Hematopoietic multipotent progenitor cell treated with erythropoietin and hydrocortisone succinate and interleukin-3 and kit ligand, for 4 days (in vitro differentiated cells): ENCODE measurements at places on chromosomes 2 and 18.

- DNase-seq: no peak
Measured at GRCh38 chr2:2294183-2294690, 36.8 kb downstream of the MYT1L start.

DNA sequence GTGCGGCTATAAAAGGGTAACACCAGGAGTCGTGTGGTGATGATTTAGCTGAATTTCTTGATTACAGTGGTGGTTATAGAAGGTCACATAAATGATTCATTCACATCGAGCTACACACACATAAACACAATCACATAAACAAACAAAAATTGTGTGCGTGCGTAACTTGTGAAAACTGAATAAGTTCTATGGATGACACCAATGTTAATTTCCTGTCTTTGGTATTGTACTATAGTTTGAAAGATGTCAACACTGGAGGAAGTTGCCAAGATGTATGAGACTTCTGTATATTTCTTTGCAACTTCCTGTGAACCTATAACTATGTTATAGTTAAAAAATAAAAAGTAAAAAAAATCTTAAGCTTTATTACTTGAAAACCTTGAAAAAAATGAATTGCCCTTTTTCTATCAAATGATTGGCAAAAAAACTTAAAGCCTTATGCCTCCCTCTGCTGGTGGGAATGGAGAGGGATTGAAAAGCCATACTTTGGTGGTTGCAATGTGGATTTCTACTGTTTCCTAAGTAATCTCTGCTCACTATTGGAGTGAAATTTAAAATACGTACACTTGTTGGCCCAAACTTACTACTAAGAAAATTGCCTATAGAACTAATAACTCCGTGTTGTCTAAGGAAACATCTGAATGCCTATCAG, 227.7 kb downstream of the RPIA start:
- peak; percentile 66 for DNase-seq

DNA sequence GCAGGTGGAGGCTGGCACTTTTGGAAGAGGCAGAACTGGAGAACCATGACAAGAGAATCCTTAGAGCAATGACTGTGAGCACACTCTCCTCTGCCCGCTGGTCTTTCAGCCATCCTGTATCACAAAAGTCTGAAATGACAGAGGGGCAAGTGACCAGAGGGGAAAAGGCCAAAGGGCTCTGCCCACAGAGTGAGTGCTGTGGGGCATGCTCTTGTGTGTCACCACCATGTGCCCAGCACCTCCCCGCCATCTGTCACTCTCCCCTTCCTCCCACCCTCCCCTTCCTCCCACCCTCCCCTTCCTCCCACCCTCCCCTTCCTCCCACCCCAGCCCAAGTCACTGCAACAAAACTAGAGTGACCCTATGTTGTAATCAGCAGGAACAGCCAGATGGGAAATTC, 31.9 kb downstream of the DAW1 start:
- DNase-seq: no peak

GRCh38 chr2:164009756-164010337, 274.0 kb upstream of the FIGN start:
- no peak for DNase-seq

DNA sequence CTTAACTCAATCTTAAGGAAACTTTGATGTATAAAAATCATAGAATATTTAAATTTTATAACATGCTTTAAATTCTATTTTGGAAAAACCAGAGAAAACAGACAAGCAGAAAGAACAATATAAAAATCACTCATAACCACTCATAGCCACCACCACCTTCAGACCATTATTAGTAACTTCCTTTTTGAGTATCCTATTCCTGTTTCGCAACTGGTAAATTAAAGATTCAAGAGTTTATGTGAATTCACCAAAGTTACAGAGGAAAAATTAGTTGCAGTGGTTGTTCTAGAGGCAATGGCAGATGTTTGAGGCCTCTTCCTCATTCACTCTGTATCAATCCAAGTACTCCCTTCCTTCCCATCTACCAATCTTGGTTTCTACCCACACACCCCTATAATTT, 49.3 kb upstream of the PROKR1 start:
- DNase-seq: peak; percentile 35

GRCh38 chr2:135694711-135695110, 46.9 kb upstream of the UBXN4 start:
- DNase-seq: no peak

GRCh38 chr2:196331143-196331542, 159.8 kb upstream of the STK17B start:
- peak; percentile 83 for DNase-seq

DNA sequence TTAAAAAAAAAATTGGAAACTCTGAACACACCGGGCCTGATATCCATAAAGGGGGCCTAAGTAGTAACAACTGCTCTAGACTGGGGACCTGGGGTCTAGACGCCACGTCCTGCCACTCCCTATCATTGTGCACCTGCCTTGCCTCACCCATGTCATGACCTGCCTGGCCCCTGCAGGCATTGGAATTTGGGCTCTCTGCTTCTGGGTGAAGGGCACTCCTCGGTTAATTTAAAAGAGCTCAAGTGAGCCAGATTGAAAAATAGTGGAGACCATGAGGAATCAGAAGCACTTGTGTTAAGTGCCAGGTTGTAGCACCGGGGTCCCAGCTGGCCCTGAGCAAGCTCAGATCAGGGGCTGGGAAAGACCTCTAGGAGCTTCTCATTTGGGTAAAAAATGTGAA, 48.1 kb downstream of the SLC4A1AP start:
- DNase-seq: no peak

- DNase-seq: no peak
Measured at GRCh38 chr2:439077-439476, 151.2 kb upstream of the ALKAL2 start.

DNA sequence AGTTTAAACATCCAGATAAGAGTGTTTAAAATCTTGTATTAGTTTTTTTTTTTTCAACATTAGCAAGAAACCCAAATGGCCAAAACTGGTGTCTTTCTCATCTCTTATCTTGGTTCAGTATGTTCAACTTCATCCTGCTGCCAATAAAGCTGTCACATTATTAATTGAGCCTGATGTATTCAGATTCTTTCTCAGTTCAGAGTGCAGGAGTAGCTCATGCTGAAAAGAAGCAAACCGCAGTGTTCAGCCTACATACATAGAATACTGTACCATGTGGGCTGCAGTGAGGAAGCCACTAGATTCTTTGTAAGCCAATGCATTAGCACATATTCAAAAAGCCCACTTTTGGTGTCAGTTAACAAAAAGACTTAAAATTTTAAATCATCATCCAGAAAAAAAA, 76.2 kb downstream of the C18orf54 start:
- no peak for DNase-seq

- DNase-seq: no peak
Measured at GRCh38 chr2:45891719-45892424, 240.4 kb downstream of the PRKCE start.

DNA sequence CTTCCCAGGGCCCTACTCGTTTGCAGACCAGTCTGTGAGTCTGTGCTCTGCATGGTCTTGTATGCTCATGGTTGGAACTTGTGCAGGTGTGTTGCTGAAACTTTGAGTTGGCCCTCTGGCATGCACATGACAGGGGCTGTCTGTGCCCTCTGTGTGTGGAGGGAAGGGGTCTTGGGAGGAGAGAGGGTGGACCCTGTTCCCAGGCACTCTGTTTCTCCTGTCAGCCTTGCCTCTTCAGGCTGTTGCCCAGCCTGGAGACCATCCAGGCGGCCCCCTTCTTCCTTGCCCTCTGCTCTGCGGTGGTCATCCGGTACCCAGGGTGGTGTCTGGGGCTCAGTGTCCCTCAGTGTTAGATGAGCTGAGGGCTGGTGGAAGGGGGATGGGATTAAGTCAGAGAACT, 39.5 kb downstream of the TET3 start:
- DNase-seq: no peak

GRCh38 chr2:88059979-88060906, 4.7 kb upstream of the KRCC1 start:
- peak; percentile 72 for DNase-seq

- DNase-seq: peak; percentile 62
Measured at GRCh38 chr2:207352978-207353671, 176.6 kb upstream of the CREB1 start.

DNA sequence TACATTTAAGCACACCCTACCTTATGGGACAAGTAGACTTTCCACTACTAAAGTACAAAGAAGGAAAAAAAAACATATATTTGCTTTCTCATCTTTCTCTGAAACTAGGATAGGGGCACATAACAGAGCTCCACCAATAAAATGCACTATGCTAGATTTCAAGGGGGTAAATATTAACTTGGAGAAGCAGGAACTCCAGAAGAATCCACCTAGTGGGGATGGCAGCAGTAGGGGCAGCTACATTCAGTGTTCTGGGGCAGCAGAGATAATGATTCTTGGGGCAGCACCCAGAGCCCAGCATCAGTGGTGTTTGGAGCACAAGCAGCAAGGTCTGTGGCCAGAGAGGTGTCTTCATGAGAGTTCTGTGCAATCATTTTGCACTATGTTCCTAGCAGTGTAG, 64.7 kb downstream of the DTNB start:
- DNase-seq: no peak

GRCh38 chr2:43186679-43187374, 39.6 kb downstream of the ZFP36L2 start:
- no peak for DNase-seq

DNA sequence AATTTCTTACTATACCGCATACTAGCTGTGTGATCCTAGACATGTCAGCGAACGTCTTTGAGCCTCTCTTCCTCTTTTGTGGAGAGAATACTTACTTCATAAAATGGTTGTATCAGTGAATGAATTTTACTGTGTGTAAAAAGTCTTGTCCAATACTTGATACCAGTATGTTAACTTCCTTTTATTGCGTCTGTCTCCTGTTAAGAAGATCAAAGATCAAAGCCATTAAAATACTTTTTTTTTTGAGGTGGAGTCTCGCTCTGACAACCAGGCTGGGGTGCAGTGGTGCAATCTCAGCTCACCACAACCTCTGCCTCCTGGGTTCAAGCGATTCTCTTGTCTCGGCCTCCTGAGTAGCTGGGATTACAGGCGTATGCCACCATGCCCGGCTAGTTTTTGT, 33.2 kb downstream of the ERLEC1 start:
- no peak for DNase-seq

GRCh38 chr2:179049546-179050311, at the start of gene CCDC141:
CCDC141 (minus strand) TSS chr2:179050137; CDS start chr2:179049941, 196 bp downstream.
- DNase-seq: peak; percentile 69

GRCh38 chr2:109636317-109636716, 22.2 kb downstream of the SOWAHC start:
- peak; percentile 55 for DNase-seq

DNA sequence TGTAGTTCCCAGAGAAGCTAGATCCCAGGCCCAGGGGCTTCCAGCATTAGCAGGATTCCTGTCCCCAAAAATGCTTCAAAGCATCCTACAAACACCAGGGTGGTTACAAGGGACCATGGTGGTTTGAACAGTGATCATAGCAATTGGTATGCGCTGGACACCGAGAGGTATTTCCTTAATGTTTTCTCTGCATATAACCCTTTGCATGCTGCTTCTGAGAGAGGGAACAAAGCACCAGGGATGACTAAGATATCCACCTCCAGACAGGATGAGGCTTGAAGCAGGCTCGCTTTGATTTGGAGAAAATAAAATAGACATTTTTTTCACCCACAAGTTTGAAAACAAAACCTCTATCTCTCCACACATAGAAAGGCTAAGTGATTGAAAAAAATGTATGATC, 50.5 kb upstream of the TSPYL6 start:
- no peak for DNase-seq

GRCh38 chr2:183063083-183063482, 15.5 kb upstream of the DUSP19 start:
- peak; percentile 20 for DNase-seq

GRCh38 chr18:34661464-34662087, 48.5 kb upstream of the DTNA start:
- DNase-seq: peak; percentile 79

- no peak for DNase-seq
Measured at GRCh38 chr2:100535855-100536254, 26.9 kb upstream of the PDCL3 start.

GRCh38 chr2:189517847-189518535, 62.6 kb downstream of the SLC40A1 start:
- DNase-seq: no peak

DNA sequence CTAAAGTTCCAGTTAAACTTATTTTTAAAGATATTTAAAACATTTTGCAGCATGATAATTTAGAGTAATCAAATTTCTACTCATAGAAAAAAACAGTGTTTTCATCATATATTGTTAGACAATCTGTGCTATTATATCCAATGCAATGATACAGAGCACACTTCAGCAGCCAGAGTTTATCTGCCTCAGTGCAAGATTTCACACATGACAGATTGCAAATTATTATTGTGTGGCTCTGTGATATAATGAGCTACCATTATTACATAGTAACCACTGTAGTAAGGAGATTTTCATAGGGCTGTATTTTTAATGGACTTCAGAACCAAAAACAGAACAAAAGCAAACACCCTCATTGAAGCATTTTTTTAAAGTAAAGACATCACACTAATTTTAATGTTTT, 762.4 kb downstream of the DSC3 start:
- no peak for DNase-seq

DNA sequence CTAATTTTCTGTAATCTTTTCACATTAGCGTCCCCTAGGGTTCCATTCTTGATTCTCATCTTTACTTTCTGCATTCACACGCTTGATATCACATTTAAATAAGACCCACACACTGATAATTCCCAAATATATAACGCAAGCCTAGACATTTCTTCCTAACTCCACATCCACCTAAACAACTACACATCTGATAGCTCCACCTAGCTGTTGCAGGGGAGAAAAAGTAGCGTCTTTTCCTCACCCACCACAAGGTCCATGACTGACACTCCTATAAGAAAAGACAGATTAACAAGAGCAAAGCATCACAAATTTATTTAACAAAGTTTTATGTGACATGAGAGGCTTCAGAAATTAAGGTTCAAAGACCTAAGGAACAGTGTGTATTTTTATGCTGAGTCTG, 862.2 kb upstream of the DDX18 start:
- no peak for DNase-seq

- DNase-seq: no peak
Measured at GRCh38 chr2:221426929-221427328, 145.2 kb downstream of the EPHA4 start.

DNA sequence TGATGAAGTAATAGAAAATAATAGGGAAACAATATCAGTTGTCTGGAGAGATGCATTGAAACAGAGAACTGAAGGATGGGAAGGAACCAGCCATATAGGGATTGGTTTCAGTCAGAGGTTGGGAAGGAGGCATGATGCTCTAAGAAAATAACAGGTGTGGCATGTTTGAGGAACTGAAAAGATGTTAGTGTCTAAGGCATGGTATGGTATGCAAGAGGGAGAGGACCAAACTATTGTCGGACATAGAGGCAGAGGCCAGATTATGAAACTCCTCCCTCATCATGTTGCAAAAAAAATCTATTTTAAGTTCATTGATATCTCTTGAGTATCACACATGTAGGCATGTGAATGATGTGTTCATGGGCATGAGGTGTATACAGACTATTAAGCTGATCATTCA, 48.9 kb upstream of the EMILIN2 start:
- no peak for DNase-seq

GRCh38 chr2:217482056-217482710, 520.6 kb downstream of the TNS1 start:
- DNase-seq: no peak

DNA sequence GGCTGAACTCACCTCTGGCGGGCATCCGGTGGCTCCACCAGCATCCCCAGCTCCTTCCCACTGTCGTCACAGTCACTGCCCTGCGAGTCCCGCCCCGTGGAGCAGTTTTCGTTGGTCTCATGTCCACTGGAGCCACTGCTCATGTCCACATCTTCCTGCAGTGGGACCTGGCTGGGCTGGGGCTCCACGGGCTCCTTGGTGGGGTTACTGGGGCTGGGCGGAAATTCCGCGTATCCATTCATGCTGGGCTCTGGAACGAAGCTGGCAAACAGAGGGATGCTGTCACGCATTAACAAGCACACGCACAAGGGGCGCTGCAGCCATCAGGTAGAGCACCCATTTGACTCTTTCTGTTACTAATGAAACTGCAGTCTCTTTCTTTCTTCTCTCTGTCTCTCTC, 10.7 kb downstream of the PER2 start:
- no peak for DNase-seq
